Stimulated activated CD4-positive, alpha-beta T cell treated with anti-CD3 and anti-CD28 coated beads, TNF-alpha, amount 100 ng/mL, for 48 hours (primary cell): ENCODE measurements at places on chromosomes 16 and 17.

GRCh38 chr17:9346296-9346926 lies 229.2 kb downstream of the STX8 start:
- DNase-seq = no peak

DNA sequence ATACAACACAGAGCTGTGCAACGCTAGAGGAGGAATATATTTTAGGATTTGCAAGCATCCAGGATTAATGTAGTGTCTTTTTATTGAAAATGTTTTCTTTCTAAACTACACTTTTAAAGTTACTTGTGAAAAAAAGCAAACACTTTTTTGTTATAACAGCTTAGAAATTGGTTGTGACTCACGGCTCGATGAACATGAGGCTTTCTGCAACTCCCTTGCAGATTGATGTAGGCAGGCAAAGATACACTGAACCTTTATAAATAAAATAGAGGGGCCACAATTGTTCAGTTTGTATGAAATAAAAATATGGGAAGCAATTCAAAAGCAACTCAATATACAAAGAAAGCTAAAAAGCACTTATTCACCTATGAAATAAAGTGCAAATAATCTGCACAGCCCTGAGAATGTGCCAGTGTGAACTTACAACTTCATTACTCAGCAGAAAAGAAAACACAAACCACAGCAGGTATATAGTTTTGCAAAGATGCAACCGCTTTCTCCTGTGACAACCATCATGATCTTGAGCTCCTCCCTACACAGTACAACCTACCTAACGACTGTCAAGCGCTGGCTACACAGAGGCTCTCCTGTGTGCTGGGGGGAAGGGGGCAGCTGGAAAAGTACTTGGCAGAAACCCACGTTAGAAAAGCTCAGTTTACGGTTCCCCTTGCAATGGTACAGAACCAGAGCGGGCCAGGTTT lies 948 bp downstream of the LUC7L start:
- DNase-seq = no peak

DNA sequence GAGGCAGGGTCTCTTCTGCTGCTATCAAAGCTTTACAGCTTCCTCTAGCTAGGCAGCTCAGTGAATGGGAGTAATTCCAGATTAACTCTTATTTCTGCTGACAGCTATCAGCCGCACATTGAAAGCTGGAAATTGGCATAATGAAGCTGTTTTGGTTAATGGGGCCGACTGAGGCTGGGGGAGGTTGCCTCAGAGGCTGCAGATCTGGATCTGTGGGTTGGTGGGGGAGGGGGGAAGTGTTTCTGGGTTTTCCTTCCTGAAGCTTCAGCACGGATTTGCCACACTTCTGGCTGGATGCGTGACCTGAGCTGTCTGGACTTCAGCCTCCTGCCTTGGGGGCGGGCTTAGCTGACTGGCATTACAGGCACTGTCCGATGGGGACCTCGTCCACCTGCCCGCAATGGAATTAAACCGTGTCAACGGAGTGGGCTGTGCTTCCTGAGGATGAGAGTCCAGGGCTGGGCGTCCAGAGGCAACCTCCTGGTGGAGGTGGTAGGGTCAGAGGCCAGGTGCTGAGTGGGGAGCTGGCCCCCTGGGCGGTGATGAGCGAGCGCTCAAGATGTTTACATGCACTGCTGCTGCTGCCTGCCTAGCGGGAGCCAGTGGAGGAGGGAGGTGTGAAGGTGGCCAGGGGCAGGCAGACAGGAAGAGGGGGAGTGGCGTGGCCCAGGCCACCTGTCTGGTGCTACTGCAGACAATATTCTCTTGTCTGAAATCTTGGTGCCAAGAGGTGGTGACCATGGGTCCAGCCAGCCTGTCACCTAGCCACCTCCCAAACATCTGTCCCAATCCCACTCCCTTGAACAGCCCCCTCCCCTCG lies 6.7 kb upstream of the ABCC3 start:
- DNase-seq = no peak

GRCh38 chr17:61201211-61201610 lies 198.4 kb upstream of the TBX2 start:
- DNase-seq = no peak

- no peak for DNase-seq
Measured at GRCh38 chr16:46427340-46428107, 193.7 kb downstream of the SHCBP1 start.

- no peak for DNase-seq
Measured at GRCh38 chr17:73757420-73757819, 113.2 kb upstream of the SDK2 start.

DNA sequence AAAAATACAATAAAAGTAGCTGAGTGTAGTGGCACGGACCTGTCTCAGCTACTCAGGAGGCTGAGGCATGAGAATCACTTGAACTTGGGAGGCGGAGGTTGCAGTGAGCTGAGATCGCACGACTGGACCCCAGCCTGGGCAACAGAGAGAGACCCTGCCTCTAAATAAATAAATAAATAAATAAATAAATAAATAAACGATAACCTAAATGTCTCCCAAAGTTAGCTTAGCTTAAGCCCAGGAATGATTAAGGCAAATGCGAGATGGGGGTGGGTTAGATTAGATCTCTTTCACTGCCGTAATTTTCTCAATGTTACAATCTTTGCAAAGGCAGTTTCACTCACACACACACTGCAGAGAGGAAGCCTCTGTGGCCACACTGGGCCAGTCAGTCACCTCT lies 46.7 kb downstream of the WSB1 start:
- no peak for DNase-seq

GRCh38 chr17:75181608-75182318 lies 996 bp downstream of the SUMO2 start:
- DNase-seq = no peak

- no peak for DNase-seq
Measured at GRCh38 chr17:63692195-63692816, 7.6 kb downstream of the LIMD2 start.

DNA sequence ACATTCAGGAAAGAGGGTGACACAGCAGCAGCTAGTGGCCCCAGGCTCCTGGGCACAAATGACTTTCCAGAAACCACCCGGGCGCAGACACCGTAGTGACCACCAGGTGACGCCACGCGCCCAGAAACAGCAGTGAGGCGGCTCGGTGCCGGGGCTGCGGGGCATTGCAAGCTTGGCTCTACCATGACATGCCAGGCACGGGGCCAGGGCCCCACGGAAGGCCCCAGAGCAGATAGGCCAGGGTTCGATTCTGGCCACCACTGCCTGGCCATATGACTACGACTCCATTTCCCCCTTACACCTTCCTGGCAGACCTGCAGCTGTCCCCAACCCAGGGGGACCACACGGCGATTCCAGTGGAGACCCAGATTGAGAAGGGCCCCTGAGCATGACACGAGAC lies 6.7 kb downstream of the RHBDF1 start:
- peak; percentile 85 for DNase-seq

DNA sequence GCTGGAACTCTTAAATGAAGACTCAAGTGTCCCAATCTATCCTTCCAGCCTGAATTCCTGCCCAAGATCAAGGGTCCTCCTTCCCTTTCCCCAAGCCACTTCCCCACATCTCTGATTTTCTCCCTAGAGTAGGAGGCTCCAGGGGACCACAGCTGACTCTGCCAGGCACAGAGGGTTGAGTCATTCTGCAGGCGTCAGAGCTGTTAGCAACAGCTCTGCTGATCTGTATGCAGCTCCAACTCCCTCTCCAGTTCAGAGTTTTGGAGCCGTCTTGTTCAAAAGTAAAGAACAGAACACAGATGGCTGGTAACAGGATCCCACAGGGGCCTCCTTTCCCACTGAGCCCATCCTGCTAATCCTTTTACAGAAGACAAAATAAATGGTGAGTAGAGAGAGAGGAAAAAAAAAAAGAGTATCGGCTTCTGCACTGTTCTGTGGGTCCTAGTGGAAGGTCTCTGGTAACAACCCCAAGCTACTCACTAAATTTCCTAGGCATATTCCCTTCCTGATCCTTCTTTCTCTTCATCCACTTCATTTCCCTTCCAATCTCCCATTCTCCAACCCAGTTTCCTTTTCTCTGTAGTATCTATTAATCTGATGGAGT lies 13.4 kb upstream of the TAOK1 start:
- no peak for DNase-seq

DNA sequence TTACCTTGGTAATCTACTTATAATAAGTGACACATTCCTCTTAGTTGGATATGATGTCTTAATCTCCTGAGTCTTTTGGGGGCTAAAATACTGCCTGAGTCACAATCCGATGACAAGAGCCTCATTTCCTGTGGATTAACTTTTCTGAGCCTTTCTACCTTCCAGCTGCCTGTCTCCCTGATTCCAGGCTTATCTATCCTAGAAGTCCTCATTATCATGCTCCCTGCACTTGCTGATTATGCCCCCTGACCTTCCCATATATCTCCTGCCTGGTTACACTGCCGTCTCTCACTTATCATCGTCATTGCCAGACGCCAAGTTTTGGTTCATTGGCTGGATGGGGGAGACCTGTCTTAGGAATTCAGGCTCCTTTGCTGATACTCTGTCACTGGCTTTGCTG lies 727.4 kb upstream of the CA10 start:
- no peak for DNase-seq

DNA sequence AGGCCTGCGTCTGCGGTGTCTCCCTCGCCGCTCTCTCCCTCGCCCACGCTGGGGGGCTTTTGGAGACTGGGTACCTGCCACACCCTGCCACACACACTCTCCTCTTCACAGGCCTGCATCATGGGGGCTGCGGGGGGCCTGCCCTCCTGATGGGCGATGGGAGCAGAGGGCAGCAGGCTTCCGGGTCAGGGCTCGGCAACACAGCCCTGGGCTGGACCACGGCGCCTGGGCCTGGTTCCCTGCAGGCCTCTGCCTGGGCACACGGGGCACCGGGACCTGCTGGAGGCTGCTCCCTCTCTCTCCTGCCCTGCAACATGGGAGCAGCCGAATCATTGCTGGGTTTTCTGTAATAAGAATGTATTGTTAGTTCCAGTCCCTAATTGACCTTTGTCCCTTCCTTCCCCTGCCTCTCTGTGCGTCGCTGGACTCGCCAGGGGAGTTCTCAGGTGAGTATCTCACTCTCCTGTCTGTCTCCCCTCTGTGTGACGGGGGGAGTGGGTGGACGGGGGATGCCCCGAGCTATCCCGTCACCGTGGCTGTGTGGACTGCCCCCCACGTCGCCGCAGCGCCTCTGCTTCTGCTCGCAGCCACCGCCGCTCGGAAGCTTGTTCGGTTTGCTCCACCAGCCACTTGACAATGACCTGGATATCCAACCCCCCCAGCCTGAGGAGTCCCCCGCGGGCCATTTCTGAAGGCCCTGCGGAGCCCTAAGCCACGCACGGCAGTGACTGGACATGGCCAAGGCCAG lies 13.5 kb downstream of the NME3 start:
- no peak for DNase-seq
